Daoy (cell line): ENCODE measurements at places on chromosomes 13 and 19.

DNA sequence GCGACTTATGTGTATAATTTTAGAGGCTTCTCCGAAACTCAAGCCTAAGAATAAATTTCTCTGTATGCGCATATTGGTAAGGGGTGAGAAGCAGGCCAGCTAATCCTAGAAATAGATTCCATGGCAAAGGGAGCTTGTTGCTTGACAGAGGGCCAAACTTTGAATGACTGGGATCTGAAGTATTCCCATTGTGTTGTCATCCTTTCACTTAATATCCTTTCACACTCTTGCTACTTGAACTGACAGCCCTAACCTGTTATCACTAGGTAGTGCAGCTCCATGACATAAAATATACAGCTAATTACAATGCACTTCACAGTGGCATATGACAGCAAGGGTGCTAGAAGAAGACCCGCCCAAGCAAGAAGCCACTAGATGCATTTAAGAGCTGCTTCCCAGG lies 309.8 kb downstream of the OXGR1 start:
- no peak for DNase-seq

- no peak for DNase-seq
Observed at GRCh38 chr19:51714848-51715247, 8.9 kb downstream of the HAS1 start.

GRCh38 chr13:90032841-90033493 lies 1314.5 kb upstream of the MIR17HG start:
- no peak for DNase-seq

DNA sequence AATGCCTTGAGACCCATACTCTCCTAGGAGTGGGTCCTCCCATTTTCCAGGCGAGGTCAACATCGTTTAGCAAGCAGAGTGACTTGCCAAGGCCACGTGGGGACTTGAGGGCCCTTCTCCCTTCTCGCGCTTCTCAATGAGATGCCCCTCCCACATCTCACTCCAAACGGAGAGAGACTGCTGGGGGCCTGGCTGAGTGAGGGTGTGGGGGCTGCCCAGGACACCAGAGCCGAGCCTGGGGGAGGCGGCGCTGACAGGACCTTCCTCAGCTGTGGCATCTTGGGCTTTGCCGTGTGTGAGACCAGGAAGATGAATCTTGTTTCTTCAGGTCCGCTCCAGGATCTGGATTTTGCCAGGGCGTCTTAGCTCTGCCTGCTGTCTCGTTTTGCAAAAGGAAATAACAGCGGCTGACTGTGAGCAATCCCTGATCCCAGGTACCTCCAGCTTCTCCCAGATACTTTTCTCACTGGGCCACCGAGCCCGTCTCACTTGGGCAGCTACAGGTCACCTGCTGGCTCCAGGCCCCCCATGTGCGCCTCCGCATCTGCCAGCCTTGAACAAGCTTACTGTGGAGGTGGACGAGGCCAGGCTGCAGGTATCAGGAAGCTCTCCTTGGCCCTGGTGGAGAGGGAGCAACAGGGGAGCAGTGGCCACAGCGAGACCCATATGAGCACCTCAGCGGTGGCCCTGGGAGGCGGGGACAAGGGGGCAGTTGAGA lies 6.0 kb downstream of the COX6B2 start:
- DNase-seq: no peak

DNA sequence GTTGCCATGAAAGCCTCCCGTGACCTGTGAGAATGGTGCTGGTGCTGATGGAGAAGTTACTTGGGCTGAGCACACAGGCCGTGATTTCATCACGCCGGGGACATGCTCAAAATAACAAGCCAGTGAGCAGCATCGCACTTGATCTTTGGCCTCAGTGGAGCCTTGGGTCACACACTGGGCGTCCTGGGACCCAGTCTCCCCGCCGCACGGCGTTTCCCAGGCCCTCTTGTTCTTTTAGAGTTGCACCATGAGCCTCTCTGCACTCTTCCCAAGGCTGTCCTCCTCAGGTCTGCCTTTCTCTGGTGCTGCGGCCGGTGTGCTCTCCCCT lies 9.5 kb upstream of the NDUFS7 start:
- DNase-seq: no peak

DNA sequence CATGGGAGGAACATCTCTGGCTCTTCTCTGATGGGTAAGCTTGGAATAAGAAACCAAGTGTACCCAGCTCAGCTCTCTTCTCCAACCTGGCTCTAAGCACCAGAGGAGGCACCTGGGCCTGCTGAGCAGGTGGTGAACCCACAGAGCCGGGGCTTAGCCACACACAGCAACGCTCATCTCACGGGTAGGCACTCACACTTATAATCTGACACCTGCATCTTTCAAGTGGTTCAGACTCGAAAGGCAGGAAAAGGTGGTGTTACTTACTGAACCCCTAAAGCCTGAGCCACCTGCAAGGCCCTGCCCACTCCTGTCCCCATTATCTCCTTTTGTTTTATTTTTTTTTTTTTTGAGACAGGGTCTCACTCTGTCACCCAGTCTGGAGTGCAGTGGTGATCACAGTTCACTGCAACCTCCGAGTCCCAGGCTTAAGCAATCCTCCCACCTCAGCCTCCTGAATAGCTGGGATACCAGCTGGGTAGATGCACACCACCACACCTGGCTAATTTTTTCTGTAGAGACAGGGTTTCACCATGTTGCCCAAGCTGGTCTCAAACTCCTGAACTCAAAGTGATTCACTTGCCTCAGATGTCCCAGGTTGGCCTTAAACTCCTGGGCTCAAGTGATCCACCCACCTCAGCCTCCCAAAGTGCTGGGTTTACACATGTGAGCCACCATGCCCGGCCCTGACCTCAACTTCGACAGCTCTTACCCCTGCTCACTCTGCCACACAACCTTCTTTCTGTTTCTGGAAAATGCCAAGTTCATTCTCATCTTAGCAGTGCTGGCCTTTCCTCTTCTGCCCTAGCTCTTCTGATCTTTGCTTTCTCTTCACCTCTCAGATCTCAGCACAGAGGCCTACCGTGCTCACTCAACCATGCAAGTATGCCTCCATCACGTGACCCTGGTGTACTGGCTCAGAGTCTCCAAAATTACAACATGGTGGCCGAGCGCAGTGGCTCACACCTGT lies 9.7 kb downstream of the FBXL12 start:
- no peak for DNase-seq

DNA sequence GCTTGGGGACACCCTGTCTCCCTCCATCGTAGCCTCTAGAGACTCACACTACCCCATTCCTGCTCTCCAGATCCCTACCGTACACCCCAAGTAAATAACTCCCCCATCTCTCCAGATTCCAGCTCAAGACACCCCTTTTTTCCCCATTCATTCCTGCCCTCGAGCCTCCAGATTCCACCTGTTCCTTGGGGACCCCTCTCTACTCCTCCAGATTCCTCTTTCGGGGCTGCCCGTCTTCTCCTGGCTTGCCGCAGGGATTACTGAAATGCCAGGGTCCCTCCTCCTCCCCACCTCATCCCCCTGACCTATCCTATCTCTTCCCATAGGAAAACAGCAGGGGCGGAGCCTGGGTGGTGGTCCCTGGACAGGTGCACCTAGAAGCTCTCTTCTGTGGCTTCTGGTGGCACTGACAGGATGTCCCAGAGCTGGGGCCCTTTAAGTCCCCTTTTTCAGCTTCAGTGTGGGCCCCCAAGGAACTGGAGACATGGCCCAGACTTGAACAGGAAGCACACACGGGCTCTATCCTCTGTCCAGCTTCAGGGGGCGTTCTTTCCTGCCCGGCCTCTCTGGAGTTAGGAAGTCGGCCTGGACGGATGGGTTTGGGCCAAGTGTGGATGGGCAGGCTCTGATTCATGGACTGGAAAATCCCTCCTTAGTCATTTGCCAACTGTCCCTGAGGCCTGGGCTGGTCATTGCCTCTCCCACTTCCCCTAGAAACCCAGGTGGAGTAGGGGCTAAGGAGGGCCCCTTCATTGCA lies 1.2 kb downstream of the ZSWIM4 start:
- peak; percentile 98 for DNase-seq

DNA sequence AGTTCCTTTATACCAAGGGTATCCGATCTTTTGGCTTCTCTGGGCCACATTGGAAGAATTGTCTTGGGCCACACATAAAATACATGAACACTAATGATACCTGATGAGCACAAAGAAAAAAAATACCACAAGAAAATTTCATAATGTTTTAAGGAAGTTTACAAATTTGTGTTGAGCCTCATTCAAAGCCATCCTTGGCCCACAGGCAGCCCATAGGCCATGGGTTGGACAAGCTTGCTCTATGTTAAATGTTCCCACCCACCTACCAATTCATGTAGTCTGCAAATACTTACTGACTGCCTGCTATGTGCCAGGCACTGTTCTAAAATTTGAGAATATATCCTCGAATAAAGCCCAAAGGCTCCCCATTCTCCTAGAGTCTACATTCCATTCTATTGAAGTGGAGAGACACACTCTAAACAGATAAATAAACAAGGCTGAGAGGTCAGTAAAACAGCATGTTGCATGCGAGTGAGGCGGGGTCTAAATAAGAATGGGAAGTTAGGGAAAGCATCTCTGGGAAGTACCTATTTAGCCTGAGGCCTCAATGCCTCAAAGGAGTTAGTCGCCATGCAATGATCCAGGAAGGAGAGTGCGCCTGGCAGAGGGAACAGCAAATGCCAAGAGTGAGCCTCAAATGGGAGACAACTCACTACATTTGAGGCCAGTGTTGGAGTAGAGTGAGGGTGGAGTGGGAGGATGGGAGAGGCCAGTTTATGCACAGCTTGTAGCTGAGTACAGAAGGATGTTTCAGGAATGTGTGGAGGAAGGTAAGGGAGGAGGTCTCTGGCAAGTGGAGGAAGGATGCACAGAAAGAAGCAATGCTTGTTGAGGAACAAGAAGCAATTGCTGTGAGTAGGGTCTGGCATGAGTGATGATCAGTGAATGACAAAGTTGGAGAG lies 52.5 kb upstream of the CLDN10 start:
- DNase-seq: no peak

DNA sequence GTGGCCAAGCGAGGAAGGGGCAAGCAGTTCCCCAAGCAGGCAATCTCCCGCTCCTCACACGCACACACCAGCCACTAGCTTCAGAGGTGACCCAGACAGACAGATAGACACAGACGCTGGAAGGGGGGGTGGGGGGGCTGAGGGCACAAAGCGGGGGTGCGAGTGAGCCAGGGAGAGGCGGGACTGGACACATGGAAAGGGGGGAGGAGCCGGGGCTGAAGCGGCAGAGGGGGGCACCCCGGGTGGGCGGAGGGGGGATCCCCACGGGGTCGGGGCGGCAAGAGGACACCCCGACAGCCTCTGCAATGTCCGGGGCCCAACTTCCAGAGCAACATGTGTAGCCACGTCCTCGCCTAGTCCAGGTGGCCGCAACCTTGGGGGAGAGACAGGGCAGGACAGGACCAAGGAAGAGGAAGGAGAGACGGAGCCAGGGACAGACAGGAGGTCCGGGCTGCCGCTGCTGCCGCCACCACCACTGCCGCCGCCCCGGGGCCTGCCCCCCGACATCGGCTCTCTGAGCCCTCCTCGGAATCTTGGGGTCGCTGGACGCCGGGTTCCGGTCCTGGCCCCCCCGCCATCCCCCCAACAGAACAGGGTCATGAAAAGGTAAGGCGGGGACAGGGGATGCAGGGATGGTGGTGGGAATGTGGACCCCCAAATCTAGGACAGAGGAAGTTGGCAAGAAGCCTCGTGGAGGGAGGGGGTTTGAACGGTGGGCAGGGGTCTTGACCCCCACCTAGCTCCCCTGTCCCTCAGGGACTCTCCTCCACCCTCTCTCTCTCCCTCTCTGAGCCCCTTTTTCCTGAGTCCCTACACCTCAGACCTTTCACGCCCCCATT lies 1.1 kb downstream of the GRIN2D start:
- no peak for DNase-seq

GRCh38 chr19:19405971-19406877 lies 749 bp downstream of the GATAD2A start:
- DNase-seq: peak; percentile 55

DNA sequence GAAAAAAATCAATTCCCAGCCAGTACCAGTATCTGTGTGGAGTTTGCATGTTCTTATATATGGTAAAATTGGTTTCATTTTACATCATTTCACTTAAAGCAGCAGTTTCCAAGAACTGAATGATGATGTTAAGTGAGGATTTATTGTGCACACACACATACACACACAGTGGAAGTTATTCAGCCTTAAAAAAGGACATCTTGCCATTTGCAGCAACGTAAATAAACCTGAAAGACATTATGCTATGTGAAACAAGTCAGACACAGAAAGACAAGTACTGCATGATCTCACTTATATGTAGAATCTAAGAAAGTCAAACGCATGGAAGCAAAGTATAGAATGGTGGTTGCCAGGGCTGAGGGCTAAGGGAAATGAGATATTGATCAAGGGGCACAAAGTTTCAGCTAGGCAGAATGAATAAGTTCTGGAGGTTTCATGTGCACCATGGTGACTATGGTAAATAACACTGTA lies 5.3 kb downstream of the SIGLECL1 start:
- DNase-seq: no peak

DNA sequence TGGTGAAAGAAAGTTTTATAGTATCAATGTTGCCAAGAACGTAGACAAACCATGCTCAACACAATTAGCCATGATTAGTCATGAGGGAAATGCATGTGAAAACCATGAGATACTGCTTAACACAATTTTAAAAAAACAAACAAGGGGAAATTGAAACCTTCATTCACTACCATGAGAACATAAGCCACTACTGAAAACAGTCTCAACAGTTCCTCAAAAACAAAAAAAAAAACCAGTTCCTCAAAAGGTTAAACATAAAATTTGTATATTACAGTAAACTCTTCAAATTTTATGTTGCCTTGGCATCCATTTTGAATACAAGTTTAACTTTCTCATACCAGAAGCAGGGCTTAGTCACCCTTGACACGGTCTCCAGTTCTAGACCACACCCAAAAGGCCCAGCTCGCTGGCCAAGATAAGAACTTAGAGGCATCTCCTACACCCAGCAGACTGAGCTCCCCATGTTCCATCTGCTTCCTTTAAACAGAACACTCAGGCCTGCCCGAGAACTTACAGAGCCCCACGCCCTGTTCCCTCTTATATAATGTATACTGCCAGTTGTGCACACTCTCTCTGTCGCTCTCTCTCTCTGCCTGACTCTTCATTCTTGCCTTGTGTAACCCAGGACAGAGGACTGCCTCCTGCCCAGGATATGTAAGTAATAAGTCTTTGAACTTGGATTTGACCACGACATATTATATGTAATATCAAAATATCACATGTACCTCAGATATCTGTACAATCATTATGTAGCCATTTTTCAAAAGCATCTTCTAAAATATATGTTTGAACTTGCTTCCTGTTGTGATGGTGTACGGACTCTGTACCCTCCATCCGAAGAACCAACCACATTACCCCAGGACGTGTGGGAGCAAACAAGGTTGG lies 67.4 kb downstream of the STK24 start:
- DNase-seq: peak; percentile 88
